IMR-90 (cell line): ENCODE measurements at places on chromosomes 4 and X. TPM values are rescaled to one million over a fixed set of nuclear protein-coding genes. Genes with fewer than 3 reads are reported as not detected.

- DNase-seq, result no peak
These were observed 60.4 kb downstream of the SUPT20HL2 start for GRCh38 chrX:24253469-24253868.

DNA sequence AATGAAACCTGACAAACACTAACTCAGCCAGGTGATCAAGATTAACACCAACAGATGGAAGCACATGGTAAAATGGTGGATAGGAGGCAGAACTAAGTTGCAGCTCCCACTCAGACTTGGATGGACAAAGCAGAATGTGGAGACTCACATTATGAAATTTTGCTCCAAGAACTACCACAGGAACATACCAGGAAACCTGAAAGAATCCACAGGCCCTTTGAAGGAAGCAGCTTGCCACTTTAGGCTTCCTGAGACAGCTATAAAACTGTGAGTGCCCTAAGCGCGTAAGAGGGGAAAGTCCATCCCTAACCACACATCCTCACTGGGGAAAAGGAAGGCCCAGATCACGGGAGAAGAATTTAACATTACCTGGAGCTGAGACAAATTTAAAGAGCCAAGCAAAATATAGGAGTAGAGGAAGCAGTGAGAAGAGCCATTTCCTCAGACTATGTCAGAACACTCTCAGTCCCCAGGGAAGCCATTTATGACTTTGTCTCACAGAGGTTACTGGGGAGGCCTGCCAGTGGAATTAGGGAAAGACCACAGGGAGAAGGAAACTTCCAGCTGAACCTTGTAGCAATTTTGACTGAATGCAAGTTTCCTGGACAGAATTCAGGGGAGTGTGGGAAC is 224.5 kb downstream of the TEX13C start:
- no peak for DNase-seq

CXCL11 gene
- under 0.01 TPM in 2 replicates for total RNA-seq

- DNase-seq, result peak; percentile 63
These were observed 174.6 kb downstream of the SOWAHB start for GRCh38 chr4:76723373-76723772.

TRIM75 gene
- not detected in 2 replicates for total RNA-seq

DNA sequence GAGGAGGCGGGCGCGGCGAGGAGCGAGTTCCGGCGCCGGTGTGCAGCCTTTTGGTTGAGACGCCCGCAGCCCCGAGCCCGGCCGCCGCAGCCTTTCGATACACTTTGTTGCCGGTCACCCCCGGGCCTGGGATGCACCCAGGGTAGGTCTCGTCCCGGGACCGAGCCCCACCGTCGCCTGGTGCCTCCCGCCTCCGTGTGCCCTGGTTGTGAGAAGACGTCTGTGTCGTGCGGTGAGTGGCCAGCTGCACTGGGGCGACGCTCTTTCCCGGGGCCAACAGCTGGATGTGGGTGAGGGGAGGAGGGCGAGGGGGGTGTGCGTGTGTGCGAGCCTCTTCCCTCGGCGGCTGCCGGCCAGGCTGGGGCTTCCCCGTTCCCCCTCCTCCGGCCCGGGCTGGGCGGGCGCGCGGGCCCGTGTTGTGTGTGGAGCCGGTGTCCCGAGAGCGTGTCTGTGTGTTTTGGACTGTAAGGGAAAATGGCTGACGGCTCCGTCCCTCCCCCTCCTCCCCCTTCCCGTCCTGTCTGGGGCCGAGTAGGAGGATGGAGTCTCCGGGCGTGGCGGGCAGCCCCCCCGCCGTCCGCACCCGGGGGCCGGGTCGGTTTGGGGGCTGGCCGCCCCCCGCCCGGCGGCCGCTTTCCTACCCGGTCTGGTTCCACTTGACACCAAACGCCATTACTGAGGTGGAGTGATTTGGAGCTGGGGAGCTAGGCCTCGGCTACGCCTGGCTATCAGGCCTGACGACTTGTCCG is 807 bp downstream of the USP9X start:
- peak; percentile 42 for DNase-seq

DNA sequence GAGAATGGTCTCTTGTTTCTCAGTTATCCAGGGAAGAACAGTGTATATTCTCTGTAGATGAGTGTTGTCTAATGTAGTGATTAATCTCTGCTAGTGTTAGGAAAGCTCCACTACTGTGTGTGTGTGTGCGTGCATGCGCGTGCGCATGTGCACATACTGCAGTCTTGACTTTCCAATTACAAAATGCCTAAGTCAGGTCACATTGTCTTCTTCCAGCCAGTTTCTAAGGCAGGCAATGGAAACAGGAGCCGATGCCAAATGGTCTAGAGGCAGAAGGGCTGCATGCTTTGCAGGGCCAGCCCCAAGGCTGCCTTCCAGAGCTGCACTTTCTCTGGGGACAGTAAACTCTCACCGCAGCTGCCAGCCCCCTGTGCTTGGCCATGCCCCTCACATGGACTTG is 30.5 kb upstream of the NAP1L5 start:
- no peak for DNase-seq

CLCN3 gene
- total RNA-seq, result 22.8 and 29.4 TPM in 2 replicates

SSX2 gene
- not detected in 2 replicates for total RNA-seq

- peak; percentile 12 for DNase-seq
These were observed 98.9 kb downstream of the SPRY1 start for GRCh38 chr4:123495530-123495929.

BEX3 gene
- total RNA-seq, result 114 and 332 TPM in 2 replicates

NDUFC1 gene
- total RNA-seq, result 25.1 and 33.9 TPM in 2 replicates

RAB9B gene
- 0.90 and 1.1 TPM in 2 replicates for total RNA-seq

DNA sequence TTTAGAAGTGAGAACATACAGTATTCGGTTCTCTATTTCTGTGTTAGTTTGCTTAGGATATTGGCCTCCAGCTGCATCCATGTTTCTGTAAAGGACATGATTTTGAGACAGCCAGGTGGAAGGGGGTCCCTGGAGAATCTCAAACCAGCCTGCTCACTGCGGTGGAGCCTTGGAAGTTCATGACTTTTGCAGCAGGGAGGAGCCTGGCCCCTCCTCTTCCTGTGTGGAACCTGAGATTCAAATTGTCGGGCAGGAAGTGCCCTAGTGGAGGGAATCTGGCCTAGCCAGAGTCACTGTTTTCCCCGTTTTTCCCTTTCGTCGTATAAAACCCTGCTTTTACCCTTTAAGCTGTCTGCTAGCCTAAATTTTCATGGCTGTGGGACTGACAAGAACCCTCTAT is 762.6 kb downstream of the PCDH18 start:
- DNase-seq, result no peak

- DNase-seq, result peak; percentile 33
These were observed 1080.9 kb downstream of the FAT4 start for GRCh38 chr4:126395664-126396063.

DNA sequence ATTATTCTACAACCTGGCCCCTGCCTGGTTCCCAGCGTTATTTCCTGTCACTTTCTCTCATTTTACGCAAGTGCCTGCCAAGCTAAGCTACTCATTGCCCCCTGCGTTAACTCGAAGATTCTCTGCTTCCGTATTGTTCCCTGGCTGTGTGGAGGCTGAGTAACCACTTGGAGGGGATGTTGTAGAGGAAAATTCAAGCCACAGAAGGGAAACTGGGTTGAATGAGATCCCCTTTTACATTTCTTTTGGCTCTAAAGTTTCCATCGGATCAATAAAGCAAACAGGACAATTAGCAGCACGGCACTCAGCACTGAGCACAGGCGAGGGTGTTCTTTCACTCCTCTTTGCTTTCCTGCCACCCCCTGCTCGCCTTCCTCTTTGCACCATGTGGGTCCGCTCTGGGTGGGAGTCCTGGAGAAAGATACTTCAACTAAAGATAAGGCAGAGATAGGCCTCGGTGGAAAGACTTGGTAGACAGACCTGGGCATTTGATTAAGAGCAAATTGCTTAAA is 4.2 kb upstream of the TMSB4X start:
- peak; percentile 75 for DNase-seq

GRCh38 chrX:9285342-9285771 is 179.5 kb upstream of the TBL1X start:
- DNase-seq, result no peak
